ENCODE measurements at places on chromosomes 5 and 9. TPM values are rescaled to one million over a fixed set of nuclear protein-coding genes. Genes with fewer than 3 reads are reported as not detected.

PCDHGA12 gene
- 2.0 TPM for polyA plus RNA-seq

CCNB1 gene
- polyA plus RNA-seq = 6.7 TPM

FYB1 gene
- polyA plus RNA-seq = 12.4 TPM

TNIP1 gene
- polyA plus RNA-seq = 51.0 TPM

WHRN gene
- 1.7 TPM for polyA plus RNA-seq

TIMD4 gene
- 0.67 TPM for polyA plus RNA-seq

GTF3C5 gene
- 32.3 TPM for polyA plus RNA-seq

RAI14 gene
- polyA plus RNA-seq = 8.2 TPM

MEF2C gene
- 73.8 TPM for polyA plus RNA-seq

G3BP1 gene
- 31.0 TPM for polyA plus RNA-seq

GRM6 gene
- not detected for polyA plus RNA-seq

BAAT gene
- not detected for polyA plus RNA-seq

ACSL6 gene
- polyA plus RNA-seq = 0.17 TPM

SUSD3 gene
- 9.6 TPM for polyA plus RNA-seq

NDUFB6 gene
- polyA plus RNA-seq = 30.3 TPM

PCDHB16 gene
- 4.2 TPM for polyA plus RNA-seq

SPATA9 gene
- polyA plus RNA-seq = 1.0 TPM

FCN1 gene
- polyA plus RNA-seq = 1.4 TPM

S1PR3 gene
- 18.5 TPM for polyA plus RNA-seq

TTC23L gene
- 0.37 TPM for polyA plus RNA-seq

C7 gene
- polyA plus RNA-seq = 1,831 TPM

FGF18 gene
- 0.33 TPM for polyA plus RNA-seq

PCDHGA9 gene
- polyA plus RNA-seq = 5.2 TPM

SMIM33 gene
- not detected for polyA plus RNA-seq

LECT2 gene
- polyA plus RNA-seq = not detected

CMYA5 gene
- polyA plus RNA-seq = 13.7 TPM

NEURL1B gene
- 24.2 TPM for polyA plus RNA-seq

MSX2 gene
- polyA plus RNA-seq = 0.41 TPM

TRIP13 gene
- polyA plus RNA-seq = 1.6 TPM

EMB gene
- polyA plus RNA-seq = 1.4 TPM

OR13J1 gene
- polyA plus RNA-seq = not detected

SHB gene
- polyA plus RNA-seq = 3.5 TPM

TMEM215 gene
- 0.35 TPM for polyA plus RNA-seq

GRIA1 gene
- 0.57 TPM for polyA plus RNA-seq

FBP2 gene
- polyA plus RNA-seq = not detected

SHC3 gene
- polyA plus RNA-seq = 0.05 TPM

IFT74 gene
- polyA plus RNA-seq = 13.3 TPM

SELENOP gene
- 528 TPM for polyA plus RNA-seq

HRCT1 gene
- 0.90 TPM for polyA plus RNA-seq

C1QTNF2 gene
- 2.6 TPM for polyA plus RNA-seq

STKLD1 gene
- polyA plus RNA-seq = 2.3 TPM

MFAP3 gene
- polyA plus RNA-seq = 9.1 TPM

TMEM171 gene
- 0.42 TPM for polyA plus RNA-seq

ARL14EPL gene
- polyA plus RNA-seq = 0.88 TPM

NEUROG1 gene
- polyA plus RNA-seq = 0.06 TPM

ADRA1B gene
- 1.9 TPM for polyA plus RNA-seq

EPB41L4B gene
- 14.0 TPM for polyA plus RNA-seq

TUBB4B gene
- polyA plus RNA-seq = 62.8 TPM

CTXN3 gene
- not detected for polyA plus RNA-seq

GABRA6 gene
- polyA plus RNA-seq = not detected

ADGRV1 gene
- polyA plus RNA-seq = 2.7 TPM

FREM1 gene
- 9.2 TPM for polyA plus RNA-seq

Data from ovary (tissue), 10 donors.